ENCODE measurements at places on chromosomes 11 and 22.

GRCh38 chr11:71537537-71537936 lies 288 bp upstream of the KRTAP5-8 start:
- DNase-seq, result peak; percentile 9

GRCh38 chr11:1866226-1866625 lies 13.3 kb downstream of the LSP1 start:
- no peak for DNase-seq

DNA sequence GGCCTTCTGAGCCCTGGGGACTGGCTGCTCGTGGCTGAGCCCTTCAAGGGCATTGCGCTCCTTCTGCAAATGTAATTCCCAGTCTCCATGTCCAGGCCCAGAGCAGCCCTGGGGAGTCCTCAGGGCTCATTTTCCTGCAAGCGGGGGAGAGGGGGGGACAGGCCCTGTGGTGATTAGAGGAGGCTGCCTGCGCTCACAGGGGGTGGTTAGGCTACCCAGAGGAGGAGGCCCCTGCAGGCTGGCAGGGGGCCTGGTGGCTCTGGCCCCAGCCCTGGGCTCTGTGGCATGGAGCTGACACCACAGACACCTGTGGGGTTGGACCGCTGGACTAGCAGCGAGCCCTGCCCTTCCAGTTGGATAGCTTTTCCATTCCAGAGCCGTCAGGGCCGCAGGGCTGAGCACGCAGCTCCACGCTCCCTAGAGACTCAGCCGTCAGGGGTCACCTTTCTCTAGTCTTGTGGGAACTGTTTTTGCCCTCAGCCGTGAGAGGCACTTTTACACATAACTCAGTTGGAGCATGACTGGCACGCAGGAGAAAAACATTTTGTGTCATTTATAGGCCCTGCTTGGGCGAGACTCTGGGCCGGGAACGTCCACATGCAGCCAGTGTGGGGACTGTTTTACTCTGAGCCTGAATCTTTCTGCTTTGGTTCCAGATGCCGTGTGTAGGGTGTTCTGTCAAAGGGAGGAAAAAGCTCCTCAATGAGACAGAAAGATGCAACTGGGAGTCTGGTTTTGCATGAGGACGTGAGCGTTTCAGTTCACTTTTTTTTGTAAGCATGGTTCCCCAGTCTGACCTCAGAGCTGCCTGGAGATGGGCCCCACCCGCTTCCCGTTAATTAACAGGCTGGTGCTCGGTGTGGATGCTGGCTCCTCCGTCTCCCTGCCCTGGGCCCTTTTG lies 58.1 kb downstream of the LRP5 start:
- no peak for DNase-seq

- no peak for DNase-seq
These were observed 9.0 kb downstream of the CDON start for GRCh38 chr11:126053415-126054286.

GRCh38 chr11:21321072-21321471 lies 651.7 kb downstream of the NELL1 start:
- DNase-seq, result no peak

GRCh38 chr22:46739094-46739870 lies 1.2 kb upstream of the CERK start:
- no peak for DNase-seq

GRCh38 chr11:70954471-70954870 lies 297.9 kb downstream of the SHANK2 start:
- DNase-seq, result no peak

- peak; percentile 20 for DNase-seq
These were observed 50.2 kb upstream of the FGF3 start for GRCh38 chr11:69869311-69869939.

DNA sequence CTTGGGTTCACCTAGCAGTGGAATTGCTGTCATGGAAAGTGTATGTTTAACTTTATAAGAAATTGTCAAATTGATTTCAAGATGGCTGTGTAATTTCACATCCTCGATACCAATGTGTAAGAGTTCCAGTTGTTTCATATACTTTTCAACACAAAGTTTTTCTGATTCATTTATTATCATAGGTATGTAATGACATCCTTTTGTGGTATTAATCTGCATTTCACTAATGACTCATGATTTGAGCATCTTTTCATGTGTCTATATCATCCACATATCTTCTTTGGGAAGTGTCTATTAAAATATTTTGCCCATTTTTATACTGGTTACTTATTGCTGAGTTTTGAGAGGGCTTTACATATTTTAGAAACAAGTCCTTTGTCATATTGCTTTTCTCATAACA lies 17.0 kb upstream of the GLYATL1B start:
- DNase-seq, result no peak

DNA sequence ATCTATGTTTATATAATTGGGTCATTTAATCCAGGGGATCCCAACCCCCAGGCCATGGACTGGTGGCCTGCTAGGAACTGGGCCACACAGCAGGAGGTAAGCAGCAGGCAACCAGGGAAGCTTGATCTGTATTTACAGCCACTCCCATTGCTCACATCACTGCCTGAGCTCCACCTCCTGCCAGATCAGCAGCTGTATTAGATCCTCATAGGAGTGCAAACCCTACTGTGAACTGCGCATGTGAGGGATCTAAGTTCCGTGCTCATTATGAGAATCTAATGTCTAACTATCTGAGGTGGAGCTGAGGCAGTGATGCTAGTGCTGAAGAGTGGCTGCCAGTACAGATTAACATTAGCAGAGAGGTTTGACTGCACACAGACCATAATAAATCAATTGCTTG lies 32.8 kb downstream of the MS4A2 start:
- DNase-seq, result no peak

- no peak for DNase-seq
These were observed 8.4 kb upstream of the KCNQ1OT1 start for GRCh38 chr11:2708151-2708581.

GRCh38 chr22:36871669-36872081 lies 10.9 kb downstream of the NCF4 start:
- peak; percentile 42 for DNase-seq

DNA sequence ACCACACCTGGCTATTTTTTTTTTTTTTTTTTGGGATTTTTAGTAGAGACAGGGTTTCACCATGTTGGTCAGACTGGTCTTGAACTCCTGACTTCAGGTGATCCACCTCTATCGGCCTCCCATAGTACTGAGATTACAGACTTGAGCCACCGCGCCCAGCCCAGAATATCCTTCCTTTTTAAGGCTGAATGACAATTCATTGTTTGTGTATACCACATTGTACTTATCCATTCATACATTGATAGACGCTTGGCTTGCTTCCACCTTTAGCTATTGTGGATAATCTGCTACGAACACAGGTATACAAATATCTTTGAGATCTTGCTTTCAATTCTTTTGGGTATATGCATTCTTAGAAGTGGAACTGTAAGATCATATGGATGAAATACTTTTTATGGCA lies 10.8 kb upstream of the RASSF10 start:
- no peak for DNase-seq

Data from left forelimb (tissue), 1 donor.